ENCODE measurements at places on chromosomes 4 and X. TPM values are rescaled to one million over a fixed set of nuclear protein-coding genes. Genes with fewer than 3 reads are reported as not detected.

DNA sequence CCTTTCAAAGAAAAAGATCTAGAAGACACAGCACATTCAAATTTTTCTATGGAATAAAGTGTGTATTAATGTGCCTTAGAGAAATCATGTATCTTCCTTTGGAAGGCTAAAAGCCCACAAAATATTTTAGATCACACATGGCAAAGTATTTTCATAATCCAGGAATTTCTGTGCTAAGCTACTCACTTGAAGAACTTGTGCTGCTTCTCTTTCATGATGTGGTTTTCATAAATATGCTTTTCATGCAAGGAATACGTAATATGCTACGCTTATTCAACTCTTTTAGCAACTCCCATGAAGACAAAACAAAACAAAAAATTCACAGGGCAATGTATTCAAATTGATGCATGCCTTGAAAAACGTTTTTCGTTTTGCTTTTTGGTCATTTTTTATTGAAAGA, 125.6 kb downstream of the ARHGAP24 start:
- no peak for DNase-seq

- no peak for DNase-seq
Measured at GRCh38 chr4:105527081-105527480, 25.3 kb upstream of the ARHGEF38 start.

RAB9B gene
- total RNA-seq: 4.1 TPM

- no peak for DNase-seq
Measured at GRCh38 chr4:131367441-131367840, 1781.7 kb upstream of the PCDH10 start.

DNA sequence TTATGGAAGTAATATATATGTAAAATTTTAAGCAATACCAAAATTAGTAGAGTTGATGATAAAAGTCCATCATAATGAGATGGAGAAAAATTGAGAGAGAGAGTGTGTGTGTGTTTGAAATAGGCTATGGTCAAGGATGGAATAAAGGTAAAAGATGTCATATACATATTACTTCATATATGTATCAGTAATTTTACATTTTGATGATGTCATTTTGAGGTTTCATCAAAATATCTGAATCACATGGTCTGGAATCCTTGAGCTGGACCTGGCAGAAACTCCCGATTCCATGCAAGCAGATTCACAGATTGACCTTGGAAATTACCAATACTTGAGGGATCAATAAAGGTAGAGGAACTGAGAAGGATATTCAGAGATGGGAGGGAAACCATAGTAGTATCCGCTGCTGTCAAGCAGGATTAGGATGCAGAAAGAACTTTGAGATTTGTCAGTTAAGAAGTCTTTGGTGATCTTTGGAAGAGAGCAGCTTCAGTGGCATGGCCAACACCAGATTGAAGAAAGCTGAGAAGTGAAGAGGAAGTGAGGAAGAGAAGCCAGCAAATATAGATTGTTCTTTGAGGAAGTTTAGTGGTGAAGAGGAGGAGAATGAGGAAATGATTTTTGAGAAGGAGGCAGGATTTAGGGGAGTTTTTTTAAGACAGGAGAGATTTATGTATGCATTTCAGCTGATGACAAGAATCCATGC, 21.5 kb downstream of the DNAAF6 start:
- DNase-seq: no peak

VEGFC gene
- 25.2 TPM for total RNA-seq

MTM1 gene
- total RNA-seq: 11.0 TPM

DNA sequence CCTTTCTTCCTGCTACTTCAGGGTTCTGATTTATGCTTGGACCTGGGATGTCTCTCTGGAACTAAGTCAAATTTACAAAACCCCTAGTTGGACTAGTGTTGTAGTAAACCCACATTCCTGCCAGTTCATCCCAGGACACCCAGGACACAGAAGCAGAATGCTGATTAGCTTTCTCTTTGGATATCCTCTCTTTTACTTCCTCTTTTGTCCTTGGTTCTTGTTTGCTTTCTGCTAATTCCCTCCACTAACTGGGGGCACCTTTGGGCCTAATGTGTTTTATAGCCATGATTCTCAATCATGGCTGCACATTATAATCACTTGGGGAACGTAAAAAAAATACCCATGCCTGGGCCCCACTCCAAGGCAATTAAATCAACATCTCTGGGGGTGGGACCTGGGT, 42.5 kb downstream of the LANCL3 start:
- no peak for DNase-seq

DNA sequence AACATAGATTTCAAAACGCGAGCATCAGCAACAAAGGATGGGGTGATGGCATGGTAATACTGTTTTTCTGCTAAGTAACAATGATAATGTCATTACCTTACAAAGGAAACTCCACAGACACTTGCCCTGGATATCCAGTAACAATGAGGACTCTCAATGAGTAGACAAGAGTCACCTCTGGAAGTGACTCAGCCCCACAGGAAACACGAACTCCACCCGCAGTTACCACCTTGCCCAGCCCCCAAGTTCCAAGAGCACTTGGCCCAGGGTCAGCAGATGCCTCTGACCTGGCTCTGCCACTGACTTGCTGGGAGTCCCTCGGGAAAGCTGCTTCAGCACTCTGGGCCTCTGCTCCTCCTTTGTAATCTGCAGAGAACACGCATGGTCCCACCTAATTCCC, 110.3 kb upstream of the MAP3K15 start:
- DNase-seq: no peak

- no peak for DNase-seq
Measured at GRCh38 chr4:74042681-74043080, 4.2 kb upstream of the CXCL3 start.

HAND2 gene
- not detected for total RNA-seq

DNA sequence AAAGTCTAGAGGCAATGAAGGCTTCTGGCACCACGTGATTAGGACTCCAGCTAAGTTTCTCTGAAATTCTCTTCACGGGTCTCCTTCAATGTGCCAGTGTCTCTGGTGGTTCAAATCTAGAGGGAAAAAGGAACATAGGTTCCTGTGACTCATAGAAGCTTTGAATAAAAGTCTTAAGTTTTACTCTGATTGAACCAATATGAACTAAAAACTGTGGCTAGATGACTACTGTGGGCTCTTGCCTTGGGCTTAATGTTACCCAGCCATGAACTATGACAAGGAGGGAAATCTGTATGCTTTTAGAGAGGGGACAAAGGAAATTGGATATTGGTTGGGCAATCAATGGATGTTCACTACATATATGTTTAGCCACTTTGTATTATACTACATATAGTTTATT, 49.9 kb upstream of the TEX13D start:
- DNase-seq: no peak

GRCh38 chr4:189497516-189497915, 443.2 kb upstream of the FRG1 start:
- no peak for DNase-seq

DNA sequence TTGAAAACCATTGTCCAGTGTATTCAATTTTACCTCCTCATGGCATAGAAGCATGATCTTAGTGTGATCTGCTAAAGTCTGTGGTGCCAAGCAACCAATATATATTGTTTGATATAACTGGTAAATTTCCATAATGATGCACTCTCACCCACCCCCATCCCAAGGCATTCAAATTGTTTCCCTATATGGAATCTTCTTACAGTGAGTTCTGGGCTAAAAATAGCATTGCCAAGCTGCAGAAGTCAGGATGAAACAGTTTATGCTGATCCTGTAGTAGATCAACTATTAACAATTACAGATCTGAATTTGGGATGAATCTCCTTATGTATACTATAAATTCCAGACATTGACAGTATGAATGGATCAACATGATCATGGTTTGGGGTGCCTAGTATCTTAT, 20.9 kb downstream of the FGF13 start:
- no peak for DNase-seq

FRG2 gene
- not detected for total RNA-seq

EGFL6 gene
- 0.18 TPM for total RNA-seq

DNA sequence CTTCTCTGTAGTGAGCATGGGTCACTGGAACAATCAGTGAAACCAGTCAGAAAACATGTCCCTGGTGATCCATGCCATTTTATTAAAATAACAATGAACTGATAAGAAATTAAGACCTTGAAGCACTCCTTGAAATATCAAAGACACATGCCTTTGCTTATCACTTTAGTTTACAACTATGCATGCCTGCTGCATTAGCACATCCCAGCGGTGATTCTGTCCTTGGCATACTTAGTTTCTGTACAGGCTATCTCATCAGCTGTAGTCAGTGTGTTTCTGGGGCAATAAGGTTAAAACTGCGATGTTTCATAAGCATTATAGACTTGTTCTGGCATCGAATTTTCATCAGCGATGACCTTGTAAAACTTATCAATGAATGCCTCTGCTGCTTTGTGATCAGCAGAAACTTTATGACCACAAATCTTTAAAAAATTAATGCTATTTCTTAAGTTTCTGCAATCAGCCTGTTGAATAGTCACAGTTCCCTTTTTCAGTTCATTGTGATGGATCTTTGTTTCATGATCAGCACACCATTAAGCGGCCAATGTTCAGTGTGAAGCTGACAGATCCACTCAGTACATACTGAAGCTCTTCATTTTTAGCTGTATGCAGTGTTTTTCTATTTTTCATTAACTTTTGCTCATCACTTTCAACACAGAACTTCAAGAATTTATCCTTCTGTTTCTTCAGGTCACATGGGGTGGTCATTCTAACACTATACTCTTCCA, 150.5 kb downstream of the RNF150 start:
- DNase-seq: no peak

- DNase-seq: no peak
Measured at GRCh38 chr4:9841072-9841471, 59.6 kb downstream of the DRD5 start.

- no peak for DNase-seq
Measured at GRCh38 chr4:185737489-185738037, 74.4 kb downstream of the SORBS2 start.

DNA sequence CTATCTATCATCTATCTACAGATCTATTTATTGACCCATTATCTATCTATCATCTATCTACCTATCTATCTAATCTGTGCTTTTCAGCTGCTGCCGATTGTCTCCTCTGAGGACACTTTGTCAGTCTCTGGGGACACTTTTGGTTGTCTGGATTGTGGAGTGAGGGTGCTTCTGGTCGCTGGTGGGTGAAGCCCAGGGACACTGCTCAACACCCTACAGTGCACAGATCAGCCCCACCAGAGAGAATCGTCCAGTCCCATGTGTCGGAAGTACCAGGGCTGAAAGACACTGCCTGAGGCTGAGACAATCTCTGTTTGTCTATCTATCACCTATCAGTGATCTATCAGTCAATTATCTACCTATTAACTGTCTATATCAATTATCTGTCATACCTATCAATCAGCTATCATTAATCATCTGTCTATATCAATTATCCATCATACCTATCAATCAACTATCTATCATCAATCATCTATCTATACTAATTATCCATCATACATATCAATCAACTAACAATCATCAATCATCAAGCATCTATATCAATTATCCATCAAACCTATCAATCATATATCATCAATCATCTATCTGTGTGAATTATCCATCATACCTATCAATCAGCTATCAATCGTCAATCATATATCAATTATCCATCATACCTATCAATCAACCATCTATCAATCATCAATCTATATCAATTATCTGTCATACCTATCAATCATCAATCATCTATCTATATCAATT, 70.0 kb upstream of the PPP2R3B start:
- DNase-seq: peak; percentile 25

XAGE2 gene
- total RNA-seq: not detected

RAB39B gene
- total RNA-seq: 3.1 TPM

DNA sequence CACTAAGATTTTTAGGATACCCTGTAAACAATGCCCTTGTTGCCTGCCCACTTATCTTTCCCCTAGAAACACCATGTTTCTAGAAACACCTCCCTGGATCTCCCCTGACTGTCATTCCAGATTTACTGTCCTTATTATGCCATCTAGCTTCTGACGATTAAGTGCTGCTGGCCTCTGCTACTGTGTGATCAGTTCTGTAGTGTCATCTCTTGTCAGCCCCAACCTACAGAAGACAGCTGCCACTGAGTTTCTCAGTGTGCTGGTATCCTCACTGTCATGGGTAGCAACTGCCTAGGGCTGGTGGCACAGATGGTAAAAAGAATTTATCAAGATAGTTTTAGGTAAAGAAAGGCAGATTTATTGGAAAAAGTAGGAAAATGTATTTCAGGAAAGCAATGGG, 68.7 kb upstream of the WWC2 start:
- DNase-seq: no peak

FAM47A gene
- total RNA-seq: not detected

DTHD1 gene
- not detected for total RNA-seq

GRCh38 chr4:1573830-1574459, 110.2 kb downstream of the FAM53A start:
- DNase-seq: peak; percentile 70

C1QTNF7 gene
- 0.53 TPM for total RNA-seq

- DNase-seq: no peak
Measured at GRCh38 chr4:1056671-1057402, 45.4 kb downstream of the FGFRL1 start.

DNA sequence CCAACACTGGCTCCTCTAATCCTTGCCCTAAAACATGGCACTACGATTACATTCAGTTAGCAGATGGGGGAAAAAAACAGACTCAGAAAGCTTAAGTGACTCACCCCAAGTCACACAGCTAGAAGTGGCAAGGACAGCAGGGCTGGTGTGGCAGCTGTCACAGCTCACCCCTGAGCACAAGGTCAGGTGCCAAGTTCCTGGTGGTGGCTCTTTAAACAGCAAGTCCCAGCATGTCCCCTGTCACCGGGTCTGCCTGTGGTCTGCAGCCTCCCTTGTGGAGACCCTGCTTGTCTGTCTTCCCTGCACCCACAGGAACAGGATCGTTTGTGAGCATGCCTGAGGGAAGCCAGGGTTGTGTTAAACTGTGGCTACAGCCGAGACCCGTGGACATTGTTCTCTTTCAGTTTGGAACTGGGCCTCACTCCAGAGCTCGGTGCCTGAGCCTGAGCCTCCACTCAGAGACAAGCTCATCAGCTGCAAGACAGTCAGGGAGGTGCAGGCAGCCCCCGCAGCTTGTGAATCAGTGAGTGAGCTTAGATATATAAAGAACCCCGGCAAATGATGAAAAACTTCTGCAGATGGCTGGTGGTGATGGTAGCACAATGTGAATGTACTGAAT, 260.8 kb downstream of the BCOR start:
- DNase-seq: no peak

MAGEA10 gene
- total RNA-seq: not detected

GRPR gene
- 0.17 TPM for total RNA-seq

XK gene
- 0.07 TPM for total RNA-seq

GRCh38 chr4:94653095-94653649, 104.6 kb upstream of the BMPR1B start:
- no peak for DNase-seq

GRCh38 chr4:81631958-81632441, 160.3 kb upstream of the RASGEF1B start:
- no peak for DNase-seq
